ENCODE measurements at places on chromosomes 7 and 10.

DNA sequence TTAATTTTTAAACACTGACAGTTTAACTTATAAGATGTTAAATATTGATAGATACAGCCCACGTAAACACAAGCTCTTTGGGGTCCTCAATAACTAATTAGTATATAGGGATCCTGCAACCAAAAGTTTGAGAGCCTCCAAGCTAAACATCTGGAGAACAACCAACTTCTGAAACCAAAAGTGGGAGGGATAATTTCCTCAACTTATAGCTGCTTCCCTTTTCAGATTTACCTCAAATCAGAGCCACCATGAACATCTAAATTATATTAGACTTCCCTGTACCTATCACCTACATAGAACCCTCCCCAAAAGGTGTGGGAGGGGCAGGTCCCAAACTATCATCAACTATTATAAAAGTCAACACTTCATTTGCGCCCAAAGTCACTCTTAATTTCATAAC, 8.6 kb downstream of the PSAP start:
- no peak for DNase-seq

- no peak for DNase-seq
Observed at GRCh38 chr10:89336241-89336640, 8.4 kb downstream of the IFIT3 start.

DNA sequence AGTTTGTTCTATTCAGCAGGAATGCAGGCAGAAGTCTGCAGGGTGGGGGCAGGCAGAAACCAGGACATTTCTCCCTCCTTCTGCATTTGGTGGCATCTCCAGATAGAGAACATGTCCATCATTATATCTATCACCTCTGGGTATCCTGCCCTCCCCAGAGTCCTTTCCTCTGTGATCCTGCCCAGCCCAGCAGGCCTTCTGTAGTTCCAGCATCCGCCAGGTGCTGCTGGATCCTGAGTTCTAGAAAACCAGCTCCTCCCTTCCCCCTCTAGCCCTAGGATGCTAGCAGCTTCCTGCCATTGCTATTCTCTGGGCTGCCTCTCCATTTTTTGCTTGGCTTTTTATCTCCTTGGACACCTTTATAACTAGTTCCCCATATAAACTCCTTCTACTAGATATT, 180.3 kb downstream of the KCNMA1 start:
- DNase-seq, result no peak

DNA sequence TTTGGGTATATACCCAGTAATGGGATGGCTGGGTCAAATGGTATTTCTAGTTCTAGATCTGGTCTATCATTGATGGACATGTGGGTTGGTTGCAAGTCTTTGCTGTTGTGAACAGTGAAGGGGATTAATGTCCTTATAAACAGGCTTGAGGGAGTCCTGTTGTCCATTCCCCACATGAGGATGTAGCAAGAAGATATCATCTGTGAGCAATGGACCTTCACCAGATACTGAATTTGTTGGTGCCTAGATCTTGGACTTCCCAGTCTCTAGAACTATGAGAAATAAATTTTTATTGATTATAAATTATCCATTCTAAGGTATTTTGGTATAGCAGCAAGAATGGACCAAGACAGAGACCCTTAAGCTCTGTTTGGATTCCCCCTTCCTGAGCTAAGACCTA, 72.2 kb upstream of the RELN start:
- no peak for DNase-seq

GRCh38 chr7:158248816-158249215, 338.8 kb downstream of the PTPRN2 start:
- DNase-seq, result no peak

DNA sequence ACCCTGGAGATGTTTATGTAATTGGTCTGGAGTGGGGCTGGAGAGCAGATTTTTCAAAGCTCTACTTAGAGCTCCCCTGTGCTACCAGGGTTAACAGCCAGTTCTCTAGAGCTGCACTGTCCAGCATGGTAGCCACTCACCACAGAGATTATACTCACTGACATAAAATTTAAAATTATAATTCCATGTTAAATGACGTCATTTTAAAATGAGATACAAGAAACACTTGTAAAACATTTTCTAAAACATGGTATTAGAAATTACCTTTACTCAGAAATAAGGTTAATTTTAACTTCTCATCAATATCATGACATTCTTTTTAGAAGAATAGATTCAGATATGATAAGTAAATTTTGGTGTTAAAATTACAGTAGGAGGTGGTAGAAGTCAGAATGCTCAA, 306.2 kb upstream of the LRRN3 start:
- DNase-seq, result no peak

GRCh38 chr10:109062371-109062770, 860.9 kb downstream of the XPNPEP1 start:
- no peak for DNase-seq

- DNase-seq, result no peak
Observed at GRCh38 chr7:128827248-128827958, 2.8 kb upstream of the FLNC start.

Data from left renal pelvis (tissue), 4 donors.